Fibroblast of the aortic adventitia (primary cell): ENCODE measurements at places on chromosomes 11 and 22. TPM values are rescaled to one million over a fixed set of nuclear protein-coding genes. Genes with fewer than 3 reads are reported as not detected.

Gene DEPDC5
- 10.7 and 17.7 TPM in 2 replicates for total RNA-seq

GRCh38 chr11:8223513-8223900 is 40.2 kb downstream of the LMO1 start:
- no peak for DNase-seq

- DNase-seq, result no peak
These were observed 3.4 kb downstream of the KCNK7 start for GRCh38 chr11:65591939-65592857.

GRCh38 chr11:20771681-20772080 is 102.3 kb downstream of the NELL1 start:
- DNase-seq, result no peak

DNA sequence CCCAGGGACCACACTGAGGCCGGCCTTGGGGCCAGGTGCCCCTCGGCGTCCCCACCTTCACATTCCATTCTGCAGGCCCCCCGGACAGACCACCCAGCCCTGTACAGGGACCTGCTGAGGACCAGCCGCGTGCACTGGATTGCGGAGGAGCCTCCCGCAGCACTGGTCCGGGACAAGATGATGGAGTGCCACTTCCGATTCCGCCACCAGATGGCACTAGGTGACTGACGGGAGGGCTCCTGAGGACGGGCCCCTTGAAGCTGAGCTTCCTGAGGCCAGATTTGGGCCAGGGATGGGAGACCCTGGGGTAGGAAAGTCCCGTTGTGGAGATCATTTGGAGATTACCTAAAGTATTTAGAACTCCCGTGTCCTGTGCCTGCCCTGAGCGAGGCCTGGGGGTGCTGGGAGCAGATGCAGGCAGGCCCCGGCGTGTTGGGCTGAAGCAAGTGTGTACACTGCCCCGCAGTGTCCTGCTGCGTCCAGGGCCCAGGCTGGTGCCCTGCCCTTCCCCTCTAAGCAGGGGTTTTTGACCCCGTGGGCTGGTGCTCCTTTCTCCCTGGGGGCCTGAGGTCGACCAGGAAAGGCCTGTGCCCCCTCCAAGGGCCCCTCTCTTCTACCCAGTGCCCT is 20.0 kb downstream of the TRMU start:
- DNase-seq, result peak; percentile 60

- peak; percentile 45 for DNase-seq
These were observed 9.2 kb downstream of the EXT2 start for GRCh38 chr11:44104481-44105294.

GRCh38 chr11:111555255-111555654 is 14.7 kb downstream of the LAYN start:
- DNase-seq, result peak; percentile 36

DNA sequence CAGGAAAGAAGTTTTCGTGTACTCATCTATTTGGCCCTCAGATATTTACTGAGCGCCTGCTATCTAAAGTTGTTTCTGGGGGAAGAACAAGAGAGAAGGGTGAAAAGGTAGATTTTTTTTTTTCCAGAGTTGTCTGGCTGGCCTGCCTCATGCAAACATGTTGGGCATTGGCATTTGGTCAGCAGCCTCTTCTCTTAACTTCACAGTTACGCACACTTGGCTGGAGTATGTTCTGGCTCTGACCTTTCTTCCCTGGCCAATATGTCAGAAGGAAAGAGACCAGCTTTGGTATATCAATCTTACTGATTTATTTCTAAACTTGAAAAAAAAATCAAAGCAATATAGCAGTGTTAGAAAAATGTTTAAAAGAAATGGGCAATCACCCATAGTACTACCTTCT is 54.2 kb upstream of the GRAMD1B start:
- DNase-seq, result no peak

GRCh38 chr11:12102588-12103410 is 7.6 kb upstream of the MICAL2 start:
- DNase-seq, result no peak

DNA sequence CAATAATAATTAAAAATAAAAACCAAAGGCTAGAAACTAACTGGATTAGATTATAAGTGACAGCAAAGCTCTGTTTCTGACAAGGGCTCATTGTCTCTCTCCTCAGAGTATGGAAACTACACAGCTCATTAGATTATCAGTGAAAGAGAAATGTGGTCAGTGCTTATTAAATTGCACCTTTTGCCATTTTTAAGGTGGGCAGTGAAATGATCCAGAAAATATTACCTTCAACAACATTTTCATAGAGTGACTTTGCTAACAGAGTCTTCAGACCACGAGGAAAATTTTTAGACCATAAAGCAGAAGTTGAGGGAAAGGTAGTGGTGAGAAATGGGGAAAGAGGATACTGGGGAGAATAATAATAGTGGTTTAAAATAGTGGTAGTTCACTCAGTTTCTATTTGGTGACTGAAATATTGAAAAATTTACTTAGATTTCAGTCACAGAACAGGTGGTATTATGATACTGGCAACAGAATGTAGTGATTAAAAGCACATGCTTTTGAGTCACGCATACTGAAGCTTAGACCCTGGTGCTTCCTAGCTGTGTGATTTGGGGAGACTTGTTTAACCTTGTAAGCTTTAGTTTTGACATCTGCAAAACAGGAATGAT is 684.0 kb upstream of the CCDC90B start:
- DNase-seq, result no peak

GRCh38 chr11:97732011-97732632 is 1288.6 kb upstream of the CNTN5 start:
- no peak for DNase-seq
